ENCODE measurements at places on chromosomes 1 and 21.

GRCh38 chr1:22557341-22557950 lies 5.8 kb upstream of the EPHA8 start:
- DNase-seq = no peak

DNA sequence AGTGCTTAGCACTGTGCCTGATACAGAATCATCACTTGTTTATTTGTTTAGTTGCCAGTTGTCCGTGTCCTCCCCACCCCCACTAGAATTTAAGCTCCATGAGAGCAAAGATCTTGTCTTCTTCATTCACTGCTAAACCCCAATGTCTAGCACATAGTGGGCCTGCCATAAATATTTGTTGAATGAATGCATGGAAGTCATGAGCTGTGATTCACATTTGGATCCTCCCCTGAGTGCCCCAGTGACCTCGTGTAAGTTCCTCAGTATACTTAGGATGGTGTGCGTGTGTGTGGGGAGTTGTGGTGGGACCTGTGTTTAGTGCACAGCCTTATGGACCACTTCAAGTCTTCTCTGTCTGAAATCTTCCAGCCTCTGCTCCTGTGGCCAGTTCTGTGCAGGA lies 23.1 kb downstream of the IER5 start:
- no peak for DNase-seq

DNA sequence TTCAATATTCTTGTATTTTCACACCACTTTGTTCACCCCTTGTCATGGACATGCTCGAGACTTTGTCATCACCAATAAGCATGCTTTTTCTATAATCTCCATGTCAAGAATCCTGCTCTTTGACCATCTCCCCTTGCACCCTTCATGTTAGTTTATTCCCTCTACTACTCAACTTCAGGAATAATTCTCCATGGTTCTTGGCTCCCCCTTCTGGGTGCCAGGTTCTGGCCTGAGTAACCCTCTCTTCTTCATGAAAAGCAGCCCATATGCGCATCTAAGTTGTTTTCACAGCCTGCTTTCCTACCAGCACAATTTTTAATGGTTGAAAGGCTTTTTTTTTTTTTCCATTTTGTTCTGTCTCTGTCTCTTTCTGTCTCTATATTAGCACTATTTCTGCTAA lies 160.7 kb downstream of the LEPR start:
- no peak for DNase-seq

DNA sequence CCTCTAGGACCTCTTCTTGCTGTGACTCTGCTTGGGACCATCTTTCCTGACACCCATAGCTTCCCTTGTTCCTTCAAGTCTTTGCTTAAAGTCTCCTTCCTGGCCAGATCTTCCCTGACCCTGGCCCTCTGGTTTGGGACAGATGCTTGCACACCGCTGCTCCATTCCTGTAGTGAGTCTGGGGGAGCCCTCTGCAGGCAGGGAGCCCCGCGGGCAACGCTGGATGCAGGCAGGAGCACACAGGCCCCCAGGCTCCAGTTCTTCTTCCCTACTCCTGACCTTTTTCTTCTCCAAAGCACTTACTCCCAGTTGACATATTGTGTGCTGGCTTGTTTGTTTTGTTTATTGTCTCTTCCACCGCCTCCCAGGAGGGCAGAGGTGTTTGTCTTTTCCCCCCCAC lies 413.4 kb downstream of the CAMTA1 start:
- no peak for DNase-seq

Data from posterior cingulate gyrus (tissue), 11 donors.